Sigmoid colon (tissue), 7 donors: ENCODE measurements at places on chromosomes 6 and 20. TPM values are rescaled to one million over a fixed set of nuclear protein-coding genes. Genes with fewer than 3 reads are reported as not detected.

- no peak for DNase-seq
Measured at GRCh38 chr20:33163856-33164762, 3.9 kb upstream of the BPIFA2 start.

DNA sequence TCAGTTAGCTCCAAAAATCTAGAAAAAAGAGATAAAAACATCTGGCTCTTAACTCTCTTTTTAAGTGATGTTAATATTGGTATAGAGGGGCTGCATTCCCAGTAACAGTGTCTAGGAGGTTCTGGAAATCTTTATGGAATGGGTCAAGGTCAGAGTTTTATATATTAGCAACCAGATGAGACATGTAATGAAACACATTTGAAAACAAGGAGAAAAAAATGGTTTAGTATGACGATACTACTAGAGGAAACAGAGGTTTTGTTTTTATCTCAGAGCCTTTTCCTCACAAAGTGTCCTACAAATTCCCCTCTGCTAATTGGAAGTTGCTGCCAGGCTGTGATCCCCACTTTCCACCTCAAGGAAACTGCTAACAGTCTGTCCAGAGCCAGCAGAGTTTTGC is 100.6 kb upstream of the ISM1 start:
- no peak for DNase-seq

GRCh38 chr6:19851241-19852089 is 14.3 kb downstream of the ID4 start:
- no peak for DNase-seq

- no peak for DNase-seq
Measured at GRCh38 chr6:83061190-83061589, 4.5 kb downstream of the UBE3D start.

- DNase-seq = no peak
Measured at GRCh38 chr6:1591926-1592325, 17.8 kb upstream of the FOXC1 start.

DNA sequence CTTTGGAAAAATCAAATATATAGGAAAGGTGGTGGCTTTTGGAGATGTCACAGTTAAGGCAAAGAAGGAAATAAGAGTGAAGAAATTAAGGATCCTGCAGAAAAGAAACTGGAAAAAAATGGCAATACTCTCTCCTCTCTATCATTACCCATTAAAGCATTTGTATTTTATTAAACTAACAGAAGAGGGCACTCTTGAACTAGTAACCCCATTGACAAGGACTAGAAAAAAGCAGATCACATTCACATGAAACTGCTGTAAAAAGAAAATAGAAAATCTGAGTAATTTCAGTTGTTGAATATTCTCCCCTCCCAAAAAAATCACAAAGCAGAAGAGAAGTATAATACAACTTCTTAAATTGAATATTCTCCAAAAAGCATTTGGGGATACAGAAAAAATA is 104.1 kb upstream of the SLC35B3 start:
- no peak for DNase-seq

MLIP gene
- total RNA-seq = 0.71 TPM

TGM2 gene
- 104 TPM for total RNA-seq

SLC24A3 gene
- total RNA-seq = 13.5 TPM

ARFGEF3 gene
- total RNA-seq = 3.0 TPM

TMEM151B gene
- 0.81 TPM for total RNA-seq

CLPSL2 gene
- not detected for total RNA-seq
